ENCODE measurements at places on chromosomes 11 and 22. TPM values are rescaled to one million over a fixed set of nuclear protein-coding genes. Genes with fewer than 3 reads are reported as not detected.

- DNase-seq: no peak
Observed at GRCh38 chr22:41919357-41920224, 4.7 kb upstream of the SHISA8 start.

DNA sequence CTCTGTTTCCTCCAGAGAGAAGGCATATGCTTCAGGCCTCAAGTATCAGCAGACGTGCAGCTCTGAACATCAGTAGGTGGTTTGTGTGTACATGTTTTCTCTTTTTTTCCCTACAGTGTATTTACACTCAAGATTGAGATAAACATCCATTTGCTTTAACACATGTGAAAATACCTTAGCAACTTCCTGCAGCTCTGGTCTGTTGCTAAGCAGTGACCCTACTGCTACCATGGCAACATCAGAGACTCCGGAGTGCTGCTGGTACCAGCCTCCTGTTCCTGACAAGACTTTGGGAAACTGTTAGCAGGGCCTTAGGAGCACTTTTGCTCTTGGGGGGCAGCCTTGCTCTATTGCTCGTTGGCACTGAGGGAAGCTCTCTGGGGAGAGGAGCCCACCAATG is 221.2 kb upstream of the PLET1 start:
- DNase-seq: no peak

GRCh38 chr11:67118181-67118766 is 789 bp upstream of the KDM2A start:
- DNase-seq: no peak

- no peak for DNase-seq
Observed at GRCh38 chr11:20080032-20080685, 80.1 kb downstream of the DBX1 start.

DNA sequence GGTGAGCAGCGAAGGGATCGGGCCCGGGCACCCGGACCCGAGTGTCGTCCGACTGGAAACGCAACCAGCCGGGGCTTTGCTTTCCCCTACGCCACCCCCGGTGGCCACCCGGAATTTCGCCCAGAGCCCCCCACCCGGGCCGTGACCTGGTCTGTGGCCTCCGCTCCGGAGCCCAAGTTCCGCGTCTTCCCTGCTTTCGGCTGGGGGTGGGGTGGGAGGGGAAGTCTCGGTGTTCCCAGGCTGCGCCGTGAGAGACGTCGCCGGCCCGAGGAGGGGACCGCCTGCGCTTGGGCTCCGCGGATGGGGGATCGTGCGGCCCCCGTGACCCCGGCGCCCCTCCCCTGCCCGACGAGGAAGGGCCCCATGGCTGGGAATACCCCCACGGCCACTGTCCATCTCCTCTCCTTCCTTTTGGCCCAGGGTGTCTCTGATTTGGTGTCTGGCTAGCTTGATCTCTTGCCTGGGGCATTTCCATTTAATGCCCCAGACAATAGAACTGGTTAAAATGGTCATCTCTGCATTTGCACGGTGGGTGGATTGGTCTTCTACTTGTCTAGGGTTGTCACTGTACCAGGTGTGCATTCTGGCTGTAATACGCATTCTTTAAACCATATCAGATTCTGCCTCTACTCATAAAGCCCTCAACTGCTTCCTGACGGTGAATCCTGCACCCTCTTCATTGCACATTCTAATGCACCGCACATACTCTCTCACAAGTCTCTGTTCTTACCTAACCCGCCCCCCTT is 789 bp downstream of the SIK2 start:
- DNase-seq: peak; percentile 75

DNA sequence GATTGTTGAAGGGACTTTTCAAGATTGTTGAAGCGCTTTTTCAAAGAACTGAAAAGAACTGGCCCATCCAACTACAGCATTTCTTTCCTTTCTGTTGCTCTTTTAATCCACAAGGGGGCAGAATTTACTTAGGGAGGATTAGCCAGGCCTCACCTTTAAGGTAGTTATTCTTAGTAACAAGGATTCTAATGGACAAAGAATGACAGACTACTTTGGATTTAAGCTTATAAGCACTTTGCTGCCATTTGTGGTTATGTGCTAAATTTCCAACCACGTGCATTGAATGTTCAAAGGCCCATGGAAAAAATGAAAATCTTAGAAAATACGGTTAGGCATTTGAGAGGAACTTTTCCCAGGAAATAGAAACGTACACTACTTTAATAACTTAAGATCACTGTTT is 49.5 kb upstream of the HSPA8 start:
- peak; percentile 22 for DNase-seq

DNA sequence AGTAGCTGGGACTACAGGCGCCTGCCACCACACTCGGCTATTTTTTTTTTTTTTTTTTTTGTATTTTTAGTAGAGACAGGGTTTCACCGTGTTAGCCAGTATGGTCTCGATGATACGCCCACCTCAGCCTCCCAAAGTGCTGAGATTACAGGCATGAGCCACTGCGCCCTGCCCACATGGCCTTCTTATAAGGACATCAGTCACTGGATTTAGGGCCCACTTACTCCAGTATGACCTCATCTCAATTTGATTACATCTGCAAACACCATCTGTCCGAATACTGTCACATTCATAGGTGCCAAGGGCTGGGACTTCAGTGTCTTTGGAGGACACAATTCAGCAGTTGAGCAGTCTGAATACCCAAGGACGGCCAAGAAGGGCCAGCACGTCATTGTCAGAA is 8.2 kb upstream of the PRR5 start:
- no peak for DNase-seq

GRCh38 chr22:29096736-29097669 is 24.2 kb downstream of the KREMEN1 start:
- DNase-seq: no peak

- DNase-seq: no peak
Observed at GRCh38 chr11:46247090-46247489, 30.4 kb upstream of the CREB3L1 start.

Gene CD3E
- total RNA-seq: 203 TPM

Gene C11orf65
- 1.8 TPM for total RNA-seq

Gene LMO1
- total RNA-seq: 0.05 TPM

Gene CALCA
- total RNA-seq: 0.61 TPM

Gene FAM180B
- total RNA-seq: not detected

Gene CNGA4
- 0.05 TPM for total RNA-seq

Gene OR51E2
- total RNA-seq: under 0.01 TPM

Gene TP53AIP1
- total RNA-seq: 32.0 TPM

Data from thymus (tissue), 14 donors.